Stimulated activated CD8-positive, alpha-beta memory T cell treated with anti-CD3 and anti-CD28 coated beads, Interleukin-4, amount 100 ng/mL, for 1 hour (primary cell): ENCODE measurements at places on chromosomes 7 and 10.

GRCh38 chr7:100965045-100965722 is 4.2 kb upstream of the MUC12 start:
- DNase-seq, result no peak

DNA sequence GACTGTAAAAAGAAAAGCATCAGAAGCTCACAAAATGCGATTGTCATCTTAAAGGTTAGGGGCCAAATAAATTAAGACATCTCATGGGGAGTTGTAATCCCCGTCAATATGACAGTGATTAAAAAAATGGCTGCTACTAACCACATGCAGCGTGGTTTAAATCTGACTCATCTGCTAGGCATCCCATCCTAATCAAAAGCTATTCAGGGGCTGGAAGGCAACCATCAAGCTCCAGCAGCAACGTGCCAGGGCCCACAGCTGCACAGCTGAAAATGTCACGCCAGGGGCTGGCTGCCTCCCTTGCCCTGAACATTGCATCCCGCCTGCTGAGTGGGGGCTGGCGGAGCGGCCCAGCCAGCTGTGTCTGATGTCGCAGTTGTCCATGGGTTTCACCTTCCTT is 66.3 kb upstream of the FRMD4A start:
- no peak for DNase-seq

DNA sequence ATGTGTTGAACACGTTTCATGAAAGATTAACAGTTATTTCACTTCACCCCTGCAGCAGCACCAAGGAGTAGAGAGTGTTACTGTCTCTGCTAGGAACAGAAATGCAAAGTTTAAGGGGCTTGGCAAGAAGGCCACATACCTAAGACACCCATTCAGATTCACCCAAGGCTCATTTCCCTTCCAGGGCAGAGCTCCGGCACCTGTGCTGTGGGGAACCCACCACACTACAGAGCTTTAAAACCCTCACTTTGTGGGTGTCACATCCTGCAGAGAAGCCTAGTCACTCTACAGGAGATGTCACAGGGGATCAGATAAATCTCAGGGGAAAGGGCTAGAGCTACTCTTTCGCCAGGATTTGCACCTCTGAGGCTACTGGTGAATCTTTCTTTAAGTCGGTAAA is 176.1 kb upstream of the KLF6 start:
- no peak for DNase-seq

GRCh38 chr10:87646192-87646909 is 13.3 kb upstream of the PAPSS2 start:
- DNase-seq, result no peak

DNA sequence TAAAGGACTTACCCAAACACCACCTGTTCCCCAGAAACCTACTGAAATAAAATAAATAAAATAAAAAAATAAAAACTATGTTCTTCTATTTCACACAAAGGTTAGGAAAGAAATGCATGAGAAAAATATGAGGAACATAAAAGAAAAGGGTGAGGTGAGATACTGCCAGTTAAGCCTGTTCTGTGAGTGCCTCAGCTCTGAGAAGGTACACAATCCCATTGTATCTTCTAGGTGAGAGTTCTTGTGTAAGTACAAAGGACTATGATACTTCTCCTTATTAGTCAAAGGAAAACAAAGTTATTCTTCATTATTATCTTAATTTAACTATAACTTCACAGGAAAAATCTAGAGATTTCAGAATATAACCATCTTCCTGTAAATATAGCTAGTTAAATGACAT is 86.0 kb downstream of the ATE1 start:
- DNase-seq, result no peak

GRCh38 chr10:98465866-98466265 is 19.1 kb upstream of the HPS1 start:
- no peak for DNase-seq

DNA sequence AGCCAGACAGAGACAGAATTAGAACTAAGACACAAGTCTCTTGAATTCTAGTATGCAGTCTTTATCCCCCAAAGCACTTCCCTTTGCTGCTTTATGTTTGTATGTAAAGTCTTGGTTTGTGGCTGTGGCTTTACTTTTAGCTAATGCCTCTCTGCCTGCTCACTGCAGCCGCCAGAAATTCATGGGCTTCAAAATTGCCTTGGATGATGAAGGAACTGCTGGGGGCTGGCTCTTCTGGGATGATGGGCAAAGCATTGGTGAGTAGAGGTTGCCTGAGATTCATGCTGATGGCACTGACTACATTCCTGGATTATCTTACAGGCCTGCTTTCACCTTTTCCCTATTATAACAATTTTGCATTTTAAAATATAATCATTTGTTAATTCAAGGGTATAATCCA is 10.9 kb upstream of the MGAM2 start:
- DNase-seq, result no peak

- DNase-seq, result no peak
These were observed 365.3 kb downstream of the PARD3 start for GRCh38 chr10:34449836-34450235.

DNA sequence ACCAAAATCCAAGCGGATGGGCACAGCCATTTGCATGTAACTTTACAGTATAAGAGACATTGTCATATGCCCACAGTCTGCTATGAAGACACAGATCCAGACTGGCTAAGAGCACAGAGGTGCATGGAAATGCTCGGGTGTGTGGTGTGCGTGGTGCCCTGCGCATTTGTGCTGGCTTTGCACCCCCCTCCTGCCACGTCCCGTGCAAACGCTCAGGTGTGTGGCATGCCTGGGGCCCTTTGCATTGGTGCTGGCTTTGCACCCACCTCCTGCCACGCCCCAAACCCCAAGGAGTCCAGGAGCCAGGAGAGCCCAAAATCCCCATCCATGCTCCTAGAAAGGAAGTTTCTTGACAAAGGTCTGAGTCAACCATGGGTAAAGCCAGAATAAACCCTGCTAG is 306.2 kb downstream of the PTPRN2 start:
- DNase-seq, result no peak
